ENCODE measurements at places on chromosomes 2 and 18. TPM values are rescaled to one million over a fixed set of nuclear protein-coding genes. Genes with fewer than 3 reads are reported as not detected.

PLEKHH2 gene
- 4.3 TPM for total RNA-seq

GCG gene
- not detected for total RNA-seq

IHH gene
- total RNA-seq, result 0.12 TPM

OTOS gene
- not detected for total RNA-seq

SPP2 gene
- not detected for total RNA-seq

IL36RN gene
- not detected for total RNA-seq

GREB1L gene
- total RNA-seq, result not detected

SCN1A gene
- total RNA-seq, result not detected

CIB4 gene
- total RNA-seq, result not detected

REEP1 gene
- total RNA-seq, result 0.63 TPM

FTCDNL1 gene
- 2.2 TPM for total RNA-seq

POTEI gene
- total RNA-seq, result not detected

- DNase-seq, result peak; percentile 26
Observed at GRCh38 chr2:143553261-143553660, 424.0 kb downstream of the ARHGAP15 start.

- no peak for DNase-seq
Observed at GRCh38 chr2:134738141-134738870, 19.5 kb upstream of the TMEM163 start.

DNA sequence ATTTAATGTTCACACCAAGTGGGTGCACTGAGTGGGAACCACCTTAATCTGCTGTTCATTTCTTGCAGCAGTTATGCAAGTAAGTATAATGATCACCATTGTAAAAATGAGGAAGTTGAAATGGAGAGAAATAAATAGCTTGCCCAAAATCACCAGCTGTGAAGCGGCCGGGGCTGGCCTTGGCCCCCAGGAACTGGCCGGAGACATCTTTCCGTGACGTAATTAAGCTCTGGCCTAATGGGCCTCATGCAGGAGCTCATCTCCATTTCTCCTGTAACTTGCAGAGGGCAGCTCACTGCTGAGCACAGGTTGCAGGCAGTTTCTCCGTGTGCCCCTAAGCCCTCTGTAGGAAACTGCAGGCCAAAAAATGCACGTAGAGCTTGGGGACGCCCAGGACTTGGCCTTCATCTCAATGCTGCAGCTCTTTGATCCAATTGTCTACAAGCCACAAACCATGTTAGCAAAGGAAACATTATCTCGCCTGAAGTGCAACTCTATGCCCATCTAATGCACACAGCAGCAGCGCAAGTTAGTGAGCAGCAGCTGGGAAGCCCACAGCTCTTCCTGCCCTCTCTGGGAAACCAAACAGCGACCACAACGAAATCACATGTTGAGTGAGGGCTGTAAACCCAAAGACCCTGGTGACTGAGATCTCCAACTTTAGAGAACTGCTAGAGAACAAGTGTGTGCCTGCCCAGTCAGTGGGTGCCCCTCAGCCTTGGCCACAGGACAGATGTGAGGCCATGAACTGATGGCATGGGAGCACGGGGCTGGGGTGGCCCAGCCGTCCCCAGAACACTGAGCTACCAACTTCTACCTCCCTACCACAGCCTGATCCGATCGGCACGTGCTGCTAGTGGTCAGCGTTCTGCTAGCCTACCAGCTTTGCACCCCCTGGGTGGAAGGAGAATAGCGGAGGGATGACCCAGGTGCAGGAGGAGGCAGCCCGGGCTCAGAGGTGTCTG, 28.8 kb downstream of the APCDD1 start:
- peak; percentile 10 for DNase-seq

GRCh38 chr2:225017713-225018112, 24.6 kb downstream of the DOCK10 start:
- DNase-seq, result no peak

GRCh38 chr2:128313091-128313836, 5.4 kb downstream of the HS6ST1 start:
- no peak for DNase-seq

DNA sequence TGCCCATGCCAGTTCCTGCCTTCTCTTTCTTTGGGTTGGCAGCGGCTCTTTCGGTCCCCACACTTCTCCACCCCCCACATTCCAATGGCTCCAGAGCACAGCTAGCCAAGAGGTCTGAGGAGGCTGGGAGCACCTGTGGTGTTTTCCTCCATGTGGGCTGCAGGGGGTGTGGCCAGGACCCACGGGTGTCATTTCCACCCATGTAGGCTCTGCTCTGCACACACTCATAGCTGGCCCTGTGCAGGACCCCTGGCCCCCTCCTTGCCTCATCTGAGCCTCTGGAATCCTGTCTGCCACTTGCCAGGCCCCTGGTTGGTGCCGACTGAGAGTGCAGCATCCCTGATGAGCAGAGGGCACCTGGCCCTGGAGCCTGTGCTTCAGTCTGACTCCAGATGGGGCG, 46.3 kb downstream of the DYSF start:
- DNase-seq, result no peak

GRCh38 chr18:5543036-5543680, 639 bp downstream of the EPB41L3 start:
- no peak for DNase-seq

- DNase-seq, result no peak
Observed at GRCh38 chr18:24976502-24976901, 375.5 kb downstream of the ZNF521 start.

DNA sequence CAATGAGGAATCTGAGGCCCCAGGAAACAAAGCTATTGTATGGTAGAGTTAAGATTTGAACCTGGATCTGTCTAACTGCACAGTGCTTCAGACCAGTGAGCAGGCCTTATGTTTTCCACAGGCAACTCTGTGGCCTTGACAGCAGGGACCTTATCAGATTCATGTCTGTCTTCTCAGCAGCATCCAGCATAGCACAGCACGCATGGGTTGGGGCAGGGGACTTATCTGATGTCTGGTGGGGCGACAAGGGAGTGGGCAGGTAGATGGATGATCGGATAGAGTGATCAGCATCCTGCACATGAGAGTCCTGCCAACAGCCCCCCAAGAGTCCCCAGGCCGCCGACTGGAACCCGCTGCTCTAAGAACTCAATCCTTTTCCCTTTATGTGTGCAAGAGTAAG, 28.7 kb upstream of the KCNF1 start:
- DNase-seq, result no peak

- no peak for DNase-seq
Observed at GRCh38 chr2:24334245-24334633, 26.1 kb downstream of the ITSN2 start.

DNA sequence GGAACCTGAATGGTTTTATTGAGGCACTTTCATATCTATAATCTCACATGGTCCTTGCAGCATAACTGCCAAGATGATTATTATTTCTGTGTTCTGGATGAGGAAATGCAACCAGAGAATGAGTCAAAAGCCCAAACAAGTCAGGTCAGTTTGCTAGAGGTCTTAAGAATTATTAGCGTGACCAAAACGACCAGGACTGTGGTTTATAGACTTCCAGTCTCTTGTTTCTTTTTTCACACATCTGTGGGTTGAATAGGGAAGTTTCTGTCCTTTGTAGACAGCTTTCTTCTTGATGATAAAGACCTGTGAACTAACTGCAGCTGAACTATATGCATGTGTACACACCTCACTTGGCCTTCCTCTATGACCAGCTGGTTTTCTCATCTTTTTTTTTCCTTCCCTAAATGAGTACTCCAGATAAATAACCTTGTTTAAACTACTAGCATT, 13.9 kb downstream of the ADAM23 start:
- DNase-seq, result no peak

GRCh38 chr18:48802543-48803290, 148.0 kb downstream of the SMAD7 start:
- DNase-seq, result no peak

- no peak for DNase-seq
Observed at GRCh38 chr2:78540255-78540654, 485.2 kb upstream of the REG3G start.

GRCh38 chr2:43327119-43327518, 100.7 kb upstream of the ZFP36L2 start:
- DNase-seq, result no peak

- DNase-seq, result no peak
Observed at GRCh38 chr2:120605231-120605935, 130.3 kb upstream of the GLI2 start.

DNA sequence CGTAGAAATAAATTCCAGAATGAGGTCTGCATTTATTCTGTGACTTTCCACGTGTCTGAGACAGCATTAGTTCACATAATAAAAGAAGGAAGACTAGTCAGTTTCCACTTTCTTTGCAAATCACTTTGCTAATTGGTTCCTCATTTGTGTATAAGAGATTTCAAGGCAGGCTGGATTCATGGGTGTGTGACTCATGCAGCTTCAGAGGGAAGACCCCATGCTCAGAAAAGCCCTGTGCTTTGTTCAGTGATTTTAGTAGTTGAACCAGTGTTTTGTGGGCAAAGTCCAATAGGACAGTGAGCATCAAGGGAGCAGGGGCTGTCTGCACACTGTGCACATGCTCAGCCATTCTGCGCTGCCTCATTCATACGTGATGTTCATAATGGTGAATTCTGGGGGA, 297.8 kb downstream of the DLGAP1 start:
- no peak for DNase-seq

- no peak for DNase-seq
Observed at GRCh38 chr2:106996171-106996769, 110.3 kb upstream of the ST6GAL2 start.

DNA sequence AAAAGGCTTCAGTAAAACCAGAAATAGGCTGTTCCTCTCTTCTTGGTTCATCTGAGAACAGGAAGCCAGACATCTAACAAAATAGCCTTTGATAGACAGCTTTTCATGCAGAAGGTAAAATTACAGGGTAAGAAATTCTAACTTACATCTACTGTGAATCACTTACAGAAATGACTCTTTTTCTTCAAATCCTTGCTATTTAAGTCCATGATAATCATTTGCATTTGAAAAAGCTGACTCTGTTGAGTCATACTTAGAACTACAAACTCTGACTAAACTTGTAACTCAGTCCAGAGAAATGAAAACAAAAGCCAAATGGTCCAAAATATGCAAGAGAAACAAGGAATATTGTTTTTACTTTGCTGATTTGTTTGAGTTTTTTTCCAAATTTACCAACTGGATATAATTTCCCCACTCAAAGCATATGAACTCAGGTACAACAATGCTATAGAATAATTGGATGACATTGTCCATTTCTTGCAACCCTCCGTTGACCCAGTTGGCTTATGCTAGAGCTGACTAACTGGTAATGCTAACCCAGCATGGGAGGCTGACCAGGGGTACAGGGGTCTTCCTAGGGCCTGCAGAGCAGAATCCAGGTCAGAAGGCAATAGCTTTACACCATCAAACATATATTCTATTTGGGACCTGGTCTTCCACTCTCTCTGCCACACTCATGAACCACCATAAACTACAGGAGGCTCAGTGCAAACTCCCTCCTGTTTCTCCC, 18.8 kb upstream of the MREG start:
- no peak for DNase-seq

- peak; percentile 69 for DNase-seq
Observed at GRCh38 chr2:203535078-203535783, at the start of gene RAPH1. Gene RAPH1 (minus strand): TSS chr2:203535301. CDS start chr2:203495353, 39,948 bp downstream.

DNA sequence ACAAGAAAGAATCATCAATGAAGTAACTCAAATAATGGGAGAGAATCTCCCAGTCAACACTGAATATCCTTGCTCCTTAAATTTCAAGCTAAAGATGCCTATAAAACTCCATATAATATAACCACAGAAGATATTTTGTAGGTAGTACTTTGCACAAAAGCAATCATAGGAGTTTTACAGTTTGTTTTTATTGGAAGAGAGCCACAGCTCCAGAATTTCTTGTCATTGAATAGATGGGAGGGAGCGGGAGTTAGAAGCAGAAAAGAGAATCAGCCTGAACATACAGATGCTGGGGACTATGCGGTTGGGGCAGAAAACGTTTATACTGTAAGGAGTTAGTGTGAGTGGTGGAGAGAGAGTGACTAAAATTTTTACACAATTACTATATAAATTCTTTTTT, 18.3 kb upstream of the SMAD4 start:
- DNase-seq, result no peak

- no peak for DNase-seq
Observed at GRCh38 chr2:197633109-197633657, 42.2 kb downstream of the RFTN2 start.

DNA sequence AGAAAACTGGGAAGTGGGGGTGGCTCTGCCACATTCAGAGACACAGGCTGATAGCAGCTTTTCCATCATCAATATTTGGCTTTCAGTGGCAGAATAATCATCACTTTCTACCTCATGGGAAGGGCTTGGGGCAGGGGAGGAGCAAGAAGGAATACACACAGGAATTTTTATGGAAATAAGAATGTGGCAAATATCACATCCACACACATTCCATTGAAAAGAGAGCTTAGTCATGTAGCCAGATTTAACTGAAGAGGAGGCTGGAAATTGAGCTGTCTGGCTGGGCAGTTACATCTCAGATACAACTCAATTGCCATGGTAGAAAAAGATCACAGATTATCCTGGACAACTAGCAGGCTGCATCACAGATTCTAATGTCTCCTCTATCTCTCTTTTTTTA, 1474.0 kb upstream of the ACVR2A start:
- no peak for DNase-seq

GRCh38 chr18:8699948-8700347, 5.4 kb upstream of the MTCL1 start:
- DNase-seq, result no peak

DNA sequence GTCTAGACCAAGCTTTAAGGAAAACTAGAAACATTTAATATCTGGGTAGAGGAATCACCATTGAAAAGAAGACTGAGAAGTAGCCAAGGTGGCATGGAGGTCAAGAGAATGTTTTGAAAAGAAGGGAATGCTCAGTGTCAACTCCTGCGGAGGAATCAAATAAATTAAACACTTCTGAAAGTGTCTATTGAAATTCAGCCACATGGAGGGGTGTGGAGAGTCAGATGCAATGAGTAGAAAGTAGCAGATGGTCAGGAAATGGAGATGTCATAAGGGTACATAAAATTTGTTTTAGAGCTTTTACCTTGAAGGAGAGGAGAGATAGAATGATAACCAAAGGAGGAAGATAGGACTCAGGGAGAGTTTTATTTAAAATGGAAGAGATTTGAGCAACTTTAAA, 35.1 kb downstream of the NLRC4 start:
- no peak for DNase-seq

DNA sequence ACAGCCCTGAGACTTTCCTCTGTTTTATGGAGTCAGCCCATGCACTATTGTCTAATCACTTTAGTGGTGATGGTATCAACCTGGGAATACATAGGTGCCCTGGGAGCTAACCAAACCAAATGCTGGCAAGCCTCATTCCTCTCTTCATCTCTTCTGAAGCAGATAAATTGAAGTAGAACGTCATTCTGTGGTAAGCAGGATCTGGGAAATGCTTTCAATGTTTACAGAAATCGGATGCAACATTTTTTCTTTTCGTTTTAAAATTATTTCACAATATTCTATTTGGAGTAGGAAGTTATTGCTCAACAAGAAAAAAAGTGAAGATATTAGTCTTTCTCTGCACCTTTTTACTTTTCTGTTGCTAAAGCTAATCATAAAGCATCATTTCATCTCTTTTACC, 114.2 kb downstream of the RBMS1 start:
- DNase-seq, result no peak

GRCh38 chr18:36613810-36614209, 215.0 kb downstream of the TPGS2 start:
- DNase-seq, result no peak

GRCh38 chr2:147098940-147099339, 745.9 kb upstream of the ACVR2A start:
- DNase-seq, result no peak

All from activated T-cell treated with anti-CD3 and anti-CD28 coated beads, Interleukin-2, amount 50 U/mL, for 72 hours (primary cell).